Immature natural killer cell (primary cell): ENCODE measurements at places on chromosomes 2 and 18.

DNA sequence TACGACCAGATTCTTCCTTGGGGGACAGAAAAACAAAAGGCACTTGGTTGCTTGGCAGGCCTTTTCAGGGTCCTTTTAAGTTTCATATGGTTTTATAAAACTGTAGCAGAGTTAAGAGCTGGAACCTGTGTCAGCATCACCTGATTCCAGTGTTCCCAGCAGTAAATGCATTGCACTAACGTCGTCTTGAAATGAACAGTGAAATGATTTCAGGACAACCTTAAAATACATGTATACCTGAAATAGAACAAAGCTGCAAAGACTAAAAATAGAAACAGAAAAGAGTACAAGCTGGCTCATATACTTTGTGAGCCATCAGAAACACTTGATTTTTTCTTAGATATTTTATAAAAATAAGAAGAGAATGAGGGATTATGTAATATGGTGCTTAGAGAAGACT is 51.9 kb downstream of the ACSL3 start:
- no peak for DNase-seq

- DNase-seq = no peak
These were observed 22.3 kb downstream of the M1AP start for GRCh38 chr2:74625658-74626425.

DNA sequence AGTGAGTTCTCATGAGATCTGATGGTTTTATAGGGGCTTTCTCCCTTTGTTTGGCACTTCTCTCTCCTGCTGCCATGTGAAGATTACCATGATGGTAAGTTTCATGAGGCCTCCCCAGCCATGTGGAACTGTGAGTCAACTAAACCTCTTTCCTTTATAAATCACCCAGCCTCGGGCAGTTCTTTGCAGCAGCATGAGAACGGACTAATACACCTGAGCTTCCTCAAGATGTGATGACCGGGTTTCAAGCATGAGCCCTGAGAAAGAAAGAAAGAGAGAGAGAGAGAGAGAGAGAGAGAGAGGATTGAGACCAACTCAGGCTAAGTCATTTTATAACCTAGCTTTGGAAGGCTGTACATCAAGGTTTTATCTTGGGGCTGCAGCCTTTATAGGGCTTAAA is 167.7 kb upstream of the SERPINE2 start:
- DNase-seq = no peak

- DNase-seq = no peak
These were observed 10.8 kb downstream of the LAPTM4A start for GRCh38 chr2:20040489-20041172.

DNA sequence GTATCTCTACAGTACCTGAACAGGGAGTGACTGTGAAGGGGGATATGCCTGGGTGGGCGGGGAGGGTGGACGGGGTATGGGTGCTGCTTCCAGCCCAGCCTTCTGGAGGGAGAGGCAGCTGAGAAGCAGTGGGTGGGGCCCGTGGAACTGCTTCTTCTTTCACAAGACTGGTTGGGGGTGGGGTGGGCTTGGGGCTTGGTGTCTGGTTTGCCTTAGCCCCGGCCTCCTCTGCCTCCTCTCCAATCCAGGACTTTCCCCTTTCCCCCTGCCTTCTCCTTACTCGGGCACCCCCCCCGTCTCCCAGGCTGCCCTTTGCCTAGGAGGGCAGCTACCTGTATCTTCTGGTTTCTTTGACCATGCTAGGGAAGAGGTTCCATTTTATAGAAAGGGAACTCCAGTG is 233.4 kb downstream of the DYSF start:
- DNase-seq = no peak

DNA sequence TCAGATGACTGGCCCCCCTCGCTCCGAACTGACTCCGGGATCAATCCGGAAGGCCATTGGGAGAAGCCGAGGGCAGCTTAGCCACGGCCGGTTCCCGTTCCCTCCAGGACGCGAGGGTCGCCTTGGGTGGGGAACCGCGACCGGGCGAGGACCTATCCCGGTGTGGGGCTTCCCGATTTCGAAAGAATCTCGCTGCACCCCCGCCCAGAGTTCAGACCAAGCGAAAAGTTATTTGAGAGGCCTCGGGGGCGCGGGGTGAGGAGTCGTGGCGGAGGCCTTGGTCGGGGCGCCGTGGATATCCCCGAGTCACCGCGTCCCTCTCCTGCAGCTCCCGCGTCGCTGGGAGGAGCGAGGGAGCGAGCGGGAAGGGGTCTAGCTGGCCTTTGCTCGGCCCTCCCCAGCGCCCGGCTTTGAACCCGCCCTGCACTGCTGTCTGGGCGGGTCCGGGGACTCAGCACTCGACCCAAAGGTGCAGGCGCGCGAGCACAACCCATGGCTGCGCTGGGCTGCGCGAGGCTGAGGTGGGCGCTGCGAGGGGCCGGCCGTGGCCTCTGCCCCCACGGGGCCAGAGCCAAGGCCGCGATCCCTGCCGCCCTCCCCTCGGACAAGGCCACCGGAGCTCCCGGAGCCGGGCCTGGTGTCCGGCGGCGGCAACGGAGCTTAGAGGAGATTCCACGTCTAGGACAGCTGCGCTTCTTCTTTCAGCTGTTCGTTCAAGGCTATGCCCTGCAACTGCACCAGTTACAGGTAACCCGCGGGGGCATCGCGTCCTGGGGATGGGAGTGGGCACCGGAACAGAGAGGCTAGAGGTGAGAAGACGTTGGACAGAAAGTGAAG is at the start of gene CYP27A1:
Gene CYP27A1 (plus strand): TSS at position 457 of the 837 bp plus-strand sequence. CDS start 36 bp downstream, at position 493.
- DNase-seq = no peak

- DNase-seq = no peak
These were observed 70.1 kb upstream of the ASB18 start for GRCh38 chr2:236334122-236334876.

DNA sequence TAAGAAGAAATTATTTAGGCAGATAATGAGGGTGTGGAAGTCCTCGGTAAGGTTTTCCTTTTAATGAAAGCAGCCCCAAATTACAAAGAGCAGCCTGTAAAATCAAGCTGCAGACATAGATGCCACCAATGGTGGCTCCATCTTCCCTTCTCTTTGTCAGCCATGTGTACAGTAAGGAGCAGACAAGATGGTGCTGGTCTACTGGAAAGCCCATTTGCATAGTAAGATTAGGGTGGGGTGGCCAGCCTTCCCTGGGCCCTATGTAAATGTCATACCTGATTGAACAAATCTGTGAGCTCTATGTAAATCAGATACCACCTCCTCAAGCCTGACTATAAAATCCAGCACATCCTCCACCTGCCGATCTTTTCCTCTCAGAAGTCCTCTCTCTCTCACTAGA is 154.4 kb upstream of the SERTAD2 start:
- no peak for DNase-seq

GRCh38 chr18:55515941-55516710 is 71.9 kb downstream of the TCF4 start:
- no peak for DNase-seq

DNA sequence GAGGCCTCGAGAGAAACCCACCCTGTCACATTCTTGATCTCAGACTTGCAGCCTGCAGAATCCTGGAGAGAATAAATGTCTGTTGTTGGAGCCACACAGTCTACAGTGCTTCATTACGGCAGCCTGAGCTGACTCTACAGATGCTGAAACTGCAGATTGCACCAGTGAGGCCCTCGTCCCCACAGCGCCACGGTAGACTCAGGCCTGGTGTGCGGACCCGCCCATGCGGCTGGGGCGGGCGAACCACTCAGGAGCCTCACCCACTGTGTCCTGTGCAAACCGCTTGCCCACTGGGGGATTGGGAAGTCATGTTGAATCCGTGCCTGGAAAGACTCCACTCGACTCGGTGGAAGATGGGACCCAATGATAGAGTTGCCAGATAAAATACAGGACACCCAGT is 125.2 kb upstream of the COPS8 start:
- DNase-seq = no peak

DNA sequence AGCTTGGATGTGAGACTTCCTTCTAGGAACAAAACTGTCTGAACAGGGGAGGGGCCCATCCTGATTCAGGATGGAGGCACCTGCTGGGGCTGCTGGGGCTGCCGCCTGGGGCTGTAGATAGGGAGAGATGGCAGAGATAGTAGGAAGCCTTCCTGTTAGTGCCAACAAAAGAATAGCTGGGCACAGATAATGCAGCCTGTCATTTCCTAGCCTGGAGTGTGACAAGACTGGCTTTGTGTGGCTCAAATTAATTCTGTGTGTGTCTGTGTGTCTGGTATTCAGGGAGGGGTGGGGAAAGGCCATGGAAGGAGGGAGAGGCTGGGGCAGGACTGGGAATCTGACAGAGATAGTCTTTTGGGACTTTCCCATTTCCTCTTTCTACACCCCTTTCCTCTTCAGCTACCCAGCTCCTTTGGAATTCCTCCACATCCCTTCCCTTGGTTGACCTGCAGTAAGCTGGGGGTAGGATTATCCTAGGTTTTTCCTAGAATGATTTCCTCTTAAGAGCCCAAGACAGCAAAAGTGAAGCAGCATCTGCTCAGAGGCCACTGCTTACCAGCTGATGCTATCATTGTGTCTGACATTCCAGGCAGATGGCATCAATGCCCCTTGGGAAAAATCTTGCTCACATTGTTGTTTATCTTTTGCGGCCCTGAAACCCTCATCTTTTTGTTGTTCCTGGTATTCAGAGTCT is 144.9 kb upstream of the LHCGR start:
- DNase-seq = no peak

DNA sequence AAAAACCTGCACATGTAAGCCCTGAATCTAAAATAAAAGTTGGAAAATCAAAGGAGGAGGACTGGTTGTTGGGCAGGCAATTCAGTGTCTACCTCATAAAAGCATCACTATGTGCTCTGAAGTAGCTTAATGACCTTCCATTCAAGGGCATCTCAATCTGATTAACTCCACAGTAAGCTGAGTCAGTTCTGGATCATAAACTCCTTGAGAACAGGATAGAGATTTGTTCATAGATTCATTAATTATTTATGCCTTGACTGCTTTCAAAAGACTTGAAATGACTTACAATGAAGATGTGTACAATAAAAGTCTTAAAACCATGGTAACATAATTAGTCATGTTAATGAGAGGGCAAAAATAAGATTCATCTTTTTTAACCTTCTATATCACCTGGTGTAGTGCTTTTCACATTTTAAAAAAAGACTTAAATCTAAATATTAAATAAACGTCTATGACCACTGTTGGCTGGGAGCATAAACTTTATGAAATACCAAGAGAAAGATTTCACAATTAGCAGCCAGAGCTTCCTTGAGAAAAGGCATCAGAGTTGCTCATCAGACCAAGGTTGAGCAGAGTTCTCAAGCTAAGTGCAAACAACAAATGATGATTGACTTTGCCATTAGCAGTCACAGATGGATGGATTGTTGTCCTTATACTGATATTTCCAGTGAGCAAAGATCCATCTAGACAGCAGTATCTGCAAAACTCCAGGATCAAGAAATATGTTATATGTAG is 237.3 kb upstream of the THUMPD2 start:
- DNase-seq = no peak

- DNase-seq = no peak
These were observed 46.9 kb upstream of the UBXN4 start for GRCh38 chr2:135694711-135695110.

- DNase-seq = no peak
These were observed 108.9 kb downstream of the INSIG2 start for GRCh38 chr2:118197011-118197675.

- DNase-seq = no peak
These were observed 22.9 kb downstream of the SH3BP4 start for GRCh38 chr2:234974501-234975385.

GRCh38 chr18:24013051-24013450 is 1.5 kb upstream of the TTC39C start:
- no peak for DNase-seq

GRCh38 chr18:43800584-43800983 is 523.3 kb upstream of the SYT4 start:
- no peak for DNase-seq

DNA sequence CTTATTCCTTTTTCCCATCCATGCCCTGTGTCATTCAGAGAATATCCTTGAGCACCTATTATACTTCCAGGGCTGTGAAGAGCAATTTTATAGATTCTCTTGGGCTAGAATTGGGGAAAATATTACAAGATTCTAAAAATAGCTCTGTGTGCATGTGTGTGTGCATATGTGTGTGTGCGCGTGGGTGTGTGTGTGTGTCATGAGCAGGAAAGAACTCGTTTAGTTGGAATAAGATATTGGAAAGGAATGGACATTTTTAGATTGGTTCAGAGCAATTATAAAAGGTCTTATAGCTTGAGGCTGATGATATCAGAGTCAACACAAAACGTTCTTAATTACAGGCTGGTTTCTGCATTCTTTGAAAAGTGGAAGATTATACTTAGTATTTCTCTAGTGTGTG is 212.1 kb upstream of the COPS8 start:
- DNase-seq = no peak

DNA sequence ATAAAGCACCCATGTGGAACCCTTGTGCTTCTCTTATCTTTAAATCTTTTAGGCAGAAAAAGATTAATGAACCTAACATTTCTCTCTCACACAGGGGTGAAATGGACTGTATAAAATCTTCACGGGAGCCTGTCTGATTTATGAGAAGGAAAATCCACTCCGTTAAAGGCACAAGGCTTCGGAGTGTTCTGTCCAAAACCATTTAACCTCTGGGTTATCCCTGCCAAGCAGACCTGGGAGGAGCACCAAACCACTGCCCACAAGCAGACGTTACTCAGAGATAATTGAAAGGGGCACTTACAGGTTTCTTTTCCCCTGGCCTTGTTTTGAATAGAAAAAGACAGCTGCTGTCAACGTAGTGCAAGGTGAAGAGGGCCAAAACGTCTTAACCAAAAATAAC is 184.4 kb upstream of the DOK6 start:
- no peak for DNase-seq

- DNase-seq = no peak
These were observed 11.2 kb upstream of the CYP27C1 start for GRCh38 chr2:127231130-127231865.

DNA sequence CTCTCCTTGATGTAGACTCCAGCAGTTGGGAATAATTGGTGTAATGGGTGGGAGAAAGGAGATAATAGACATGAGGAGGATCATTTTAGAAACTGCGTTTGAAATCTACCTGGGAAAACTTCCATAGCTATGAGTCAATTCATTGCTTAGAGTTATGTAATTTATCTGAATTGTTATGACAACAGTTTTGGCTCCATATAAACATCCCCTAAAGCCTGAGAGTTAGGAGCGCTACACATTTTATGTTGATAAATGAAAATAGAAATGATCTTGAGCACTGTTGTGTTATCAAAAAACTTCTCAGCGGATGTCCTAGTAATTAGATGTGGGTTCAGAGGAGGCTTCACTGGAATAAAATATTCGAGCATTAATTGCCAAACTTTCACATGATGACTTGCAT is 573.4 kb downstream of the TSN start:
- no peak for DNase-seq

GRCh38 chr2:231597014-231597611 is 4.4 kb downstream of the TEX44 start:
- DNase-seq = no peak

- DNase-seq = no peak
These were observed 60.1 kb upstream of the SLC16A14 start for GRCh38 chr2:230128623-230129342.

GRCh38 chr2:96315400-96316071 is 9.6 kb upstream of the ITPRIPL1 start:
- peak; percentile 41 for DNase-seq
